Upper lobe of right lung (tissue), 1 donor: ENCODE measurements at places on chromosomes 3 and 15.

DNA sequence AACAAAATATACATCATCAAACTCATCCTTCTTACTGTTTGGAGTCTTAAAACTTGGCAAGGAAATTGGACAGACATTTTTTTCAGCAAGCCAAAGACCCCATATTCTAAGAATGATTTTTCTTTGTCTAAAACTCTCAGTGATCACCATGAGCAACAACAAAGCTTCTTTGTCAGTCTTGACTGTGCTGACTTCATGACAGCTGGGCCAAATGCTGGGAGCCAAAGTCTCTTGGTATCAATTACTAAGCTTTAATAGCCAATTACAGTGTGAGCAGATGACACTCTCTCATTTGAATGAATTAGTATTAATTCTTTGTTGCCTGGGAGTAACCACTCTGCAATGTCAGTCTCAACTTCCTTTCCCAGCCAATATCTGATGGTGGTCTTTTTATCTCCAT, 48.1 kb upstream of the GK5 start:
- no peak for DNase-seq

- no peak for DNase-seq
These were observed 48.8 kb downstream of the HMCES start for GRCh38 chr3:129327510-129327909.

DNA sequence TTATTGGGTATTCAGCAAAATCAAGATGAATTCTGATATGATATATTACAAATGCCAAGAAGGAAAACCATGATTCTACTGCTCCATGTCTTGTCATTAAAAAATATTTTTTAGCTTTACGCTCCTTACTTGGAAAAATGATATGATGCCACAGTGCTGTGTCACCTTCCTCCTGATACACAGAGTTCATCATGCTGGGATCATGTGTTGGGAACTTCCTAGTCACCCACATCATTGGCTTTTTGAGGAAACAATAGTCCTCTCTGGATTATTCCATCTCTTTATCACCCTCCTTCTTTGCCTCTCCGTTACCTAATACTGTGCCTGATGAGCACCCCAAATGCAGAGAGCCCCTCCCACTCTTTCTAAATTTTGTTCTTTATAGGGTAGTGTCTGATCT, 94.3 kb upstream of the PFN2 start:
- no peak for DNase-seq

- DNase-seq = no peak
These were observed 998.6 kb upstream of the CFAP20DC start for GRCh38 chr3:60048447-60048848.

DNA sequence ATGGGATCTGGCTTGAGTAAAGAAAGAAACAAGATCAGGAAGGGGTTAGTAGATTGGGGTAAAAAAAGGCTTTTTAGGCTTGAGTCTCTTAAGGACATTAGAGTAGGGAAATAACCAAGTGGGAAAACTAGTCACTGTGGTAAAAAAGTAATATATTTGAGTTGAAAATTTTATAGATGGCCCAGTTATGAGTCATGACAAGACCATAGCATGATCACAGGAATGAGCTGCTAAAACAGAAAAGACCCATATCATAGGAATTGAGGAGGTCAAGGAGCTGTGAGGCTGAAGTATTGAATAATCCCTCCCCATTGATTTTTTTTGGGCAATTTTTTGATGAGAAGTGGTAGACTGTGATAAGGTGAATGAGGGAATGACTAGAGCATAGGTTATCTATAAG, 69.2 kb upstream of the TBC1D5 start:
- DNase-seq = no peak

DNA sequence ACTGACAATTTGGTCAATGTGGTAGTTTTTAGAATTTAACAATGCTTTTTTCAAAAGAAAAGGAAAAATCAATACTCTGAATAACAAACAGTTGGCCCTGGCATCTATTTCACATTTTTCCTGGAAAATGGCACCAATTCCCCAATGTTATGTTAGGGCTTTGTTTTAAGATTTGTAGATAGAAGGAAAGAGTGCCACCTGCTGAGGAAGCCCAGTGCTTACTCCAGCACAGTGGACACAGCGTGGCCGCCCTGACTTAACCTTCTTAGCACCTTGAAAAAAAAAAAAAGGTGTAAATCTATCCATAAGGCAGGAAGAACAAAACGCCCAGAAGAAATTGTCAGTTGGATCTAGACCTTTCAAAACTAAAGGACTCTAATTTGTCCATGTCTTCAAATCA, 110.7 kb upstream of the CNTN4 start:
- DNase-seq = no peak

GRCh38 chr3:34012102-34012461, 213.7 kb downstream of the PDCD6IP start:
- no peak for DNase-seq

DNA sequence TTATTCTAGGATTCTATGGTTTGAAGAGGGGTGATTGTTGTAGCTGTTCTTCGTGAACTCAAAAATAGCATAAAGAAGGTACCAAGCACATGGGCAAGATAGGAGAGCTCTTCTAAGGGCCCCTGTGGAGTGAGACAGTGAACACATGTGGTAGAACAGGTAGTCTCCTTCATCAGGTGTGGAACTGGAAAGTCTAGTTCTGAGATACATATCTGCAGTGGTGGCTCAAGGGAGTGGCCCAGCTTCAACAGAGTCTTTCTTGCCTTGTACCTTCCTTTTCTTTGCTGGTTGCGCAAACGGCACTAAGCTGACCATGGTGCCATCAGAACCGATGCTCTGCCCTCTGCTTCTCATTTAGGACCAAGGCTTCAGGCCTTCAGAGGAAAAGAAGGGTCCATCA, 65.2 kb downstream of the CERS3 start:
- no peak for DNase-seq

- DNase-seq = peak; percentile 64
These were observed 2.0 kb downstream of the KLF15 start for GRCh38 chr3:126355251-126355650.

DNA sequence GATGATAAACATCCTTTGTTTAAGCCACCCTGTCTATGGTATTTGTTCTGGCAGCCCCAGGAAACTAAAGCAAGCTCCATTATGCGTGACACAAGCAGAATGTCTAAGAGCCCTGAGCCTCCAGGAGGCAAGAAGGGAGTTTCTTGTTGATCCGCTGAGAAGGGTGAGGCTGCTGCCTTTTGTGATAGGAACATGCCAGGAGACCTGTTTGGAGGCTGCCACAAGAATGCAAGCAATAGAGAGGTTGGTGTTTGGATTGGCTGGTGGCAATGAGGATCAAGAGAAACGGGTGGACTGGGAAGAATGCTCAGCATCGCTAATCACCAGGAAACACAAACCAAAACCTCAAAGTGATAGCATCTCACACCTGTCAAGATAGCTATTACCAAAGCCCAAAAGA, 104.8 kb downstream of the ASB7 start:
- no peak for DNase-seq

GRCh38 chr3:108117241-108117775, 26.5 kb upstream of the CD47 start:
- DNase-seq = no peak

DNA sequence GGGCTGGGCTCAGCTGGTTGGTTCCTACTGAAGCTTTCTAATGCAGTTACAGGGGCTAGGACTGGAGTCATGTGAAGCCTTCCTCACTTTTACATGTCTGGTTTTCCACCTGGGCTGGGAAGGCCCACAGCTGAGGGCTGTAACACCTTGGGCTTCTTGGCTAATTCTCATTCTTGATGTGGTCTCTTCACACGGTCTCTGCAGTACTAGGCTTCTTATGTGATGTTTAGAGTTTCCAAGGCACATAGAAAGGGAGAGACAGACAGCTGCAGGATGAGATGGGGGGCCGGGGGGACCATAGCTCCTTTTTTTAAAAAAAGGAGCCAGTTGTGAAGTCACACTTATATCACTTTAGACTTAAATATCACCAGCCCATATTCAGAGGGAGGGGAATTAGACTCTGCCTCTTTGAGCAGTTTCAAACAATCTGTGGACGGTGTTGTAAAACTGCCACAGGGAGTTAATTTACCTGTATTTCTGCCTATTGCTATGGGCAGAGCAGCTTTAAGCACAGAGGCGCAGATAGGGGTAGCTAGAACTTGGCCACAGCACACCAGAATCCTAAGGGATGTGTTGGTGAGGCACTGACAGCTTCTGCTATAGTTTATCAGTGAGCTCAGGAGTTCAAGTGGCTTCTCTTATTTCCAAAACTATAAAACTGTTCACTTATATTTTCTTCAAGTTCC, 46.7 kb downstream of the NKIRAS1 start:
- DNase-seq = no peak

- DNase-seq = no peak
These were observed 399.7 kb upstream of the THBS1 start for GRCh38 chr15:39181056-39181747.

GRCh38 chr3:146313746-146314111, 62.8 kb upstream of the PLSCR4 start:
- no peak for DNase-seq

DNA sequence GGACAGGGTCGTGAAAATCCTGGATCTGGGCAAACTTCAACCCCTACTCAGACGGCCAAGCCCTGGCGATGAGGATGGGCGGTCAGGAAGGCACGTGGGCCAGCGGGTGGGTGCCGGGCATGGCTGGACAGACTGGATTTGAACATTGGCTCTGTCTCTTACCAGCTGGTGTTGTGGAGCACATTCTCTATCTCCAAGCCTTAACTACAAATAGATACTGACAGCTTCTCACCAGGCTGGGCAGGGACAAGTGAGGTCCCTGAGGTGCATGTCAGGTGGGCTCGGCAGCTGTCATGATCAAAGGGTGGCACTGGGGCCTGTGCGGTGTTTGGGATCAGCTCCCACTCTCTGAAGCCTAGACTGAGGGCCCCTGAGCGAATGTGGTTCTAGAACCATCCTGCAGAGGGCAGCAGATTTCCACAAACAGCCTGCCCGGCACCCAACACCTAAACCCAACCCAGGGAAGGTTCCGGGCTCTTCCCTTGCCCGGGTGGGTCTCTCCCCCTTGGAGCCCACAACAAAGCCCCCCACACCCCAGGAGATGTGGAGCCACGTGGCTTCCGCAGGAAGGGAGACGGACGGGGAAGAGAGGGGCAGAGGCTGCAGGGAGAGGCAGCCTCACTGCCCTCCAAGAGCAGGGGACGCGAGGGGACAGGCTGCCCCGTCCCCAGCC, 58.4 kb downstream of the RGMA start:
- DNase-seq = no peak

DNA sequence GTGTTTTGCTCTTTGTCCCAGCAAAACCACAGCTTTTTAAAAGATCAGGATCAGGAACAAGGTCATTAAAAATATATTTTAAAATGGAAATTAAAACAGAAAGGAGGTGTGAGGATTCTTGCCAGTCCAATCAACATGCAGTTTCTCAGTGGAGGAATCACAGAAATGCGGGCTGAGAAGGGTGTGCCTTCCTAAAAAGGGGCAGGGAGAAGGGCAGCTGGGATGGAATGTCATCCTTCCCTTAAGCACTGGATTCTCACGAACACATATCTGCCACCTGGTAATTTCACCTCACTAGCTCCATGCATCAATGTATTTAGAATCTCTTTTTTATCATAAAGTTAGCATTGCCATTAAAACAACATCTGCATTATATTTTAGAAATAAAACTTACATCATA, 21.4 kb downstream of the ABI3BP start:
- no peak for DNase-seq

- peak; percentile 76 for DNase-seq
These were observed at the start of gene MAP6D1 for GRCh38 chr3:183825456-183826161. Gene MAP6D1, minus strand, starts transcription at chr3:183825577. Its CDS starts 30 bp downstream, at chr3:183825547.

GRCh38 chr15:60924916-60925397, 304.1 kb downstream of the RORA start:
- no peak for DNase-seq

- DNase-seq = no peak
These were observed 124.3 kb upstream of the SPRED1 start for GRCh38 chr15:38128341-38128781.

- no peak for DNase-seq
These were observed 104.6 kb downstream of the LIPC start for GRCh38 chr15:58536414-58536813.

GRCh38 chr3:61194892-61195538, 56.2 kb downstream of the FHIT start:
- no peak for DNase-seq

DNA sequence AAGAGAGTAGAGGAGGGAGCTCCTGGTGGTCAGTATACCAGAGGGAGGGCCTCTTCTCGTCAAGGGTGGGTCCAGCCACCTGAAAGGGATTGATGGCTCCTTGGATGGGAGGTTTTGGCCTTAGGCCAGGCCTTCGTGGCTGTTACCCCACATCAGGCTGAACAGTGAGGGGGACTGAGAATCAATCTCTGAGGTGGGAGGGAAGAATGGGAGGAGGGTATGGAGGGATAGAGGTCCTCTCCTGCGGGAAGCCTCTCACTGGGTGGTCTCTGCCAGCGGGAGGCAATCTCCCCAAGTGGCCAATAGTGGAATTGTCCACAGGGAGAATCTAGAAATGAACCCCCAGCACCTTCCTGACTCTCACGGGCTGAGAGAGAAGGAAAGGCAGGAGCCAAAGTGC, 53.5 kb downstream of the BSN start:
- DNase-seq = peak; percentile 29

GRCh38 chr3:54349231-54349652, 226.9 kb downstream of the CACNA2D3 start:
- no peak for DNase-seq

DNA sequence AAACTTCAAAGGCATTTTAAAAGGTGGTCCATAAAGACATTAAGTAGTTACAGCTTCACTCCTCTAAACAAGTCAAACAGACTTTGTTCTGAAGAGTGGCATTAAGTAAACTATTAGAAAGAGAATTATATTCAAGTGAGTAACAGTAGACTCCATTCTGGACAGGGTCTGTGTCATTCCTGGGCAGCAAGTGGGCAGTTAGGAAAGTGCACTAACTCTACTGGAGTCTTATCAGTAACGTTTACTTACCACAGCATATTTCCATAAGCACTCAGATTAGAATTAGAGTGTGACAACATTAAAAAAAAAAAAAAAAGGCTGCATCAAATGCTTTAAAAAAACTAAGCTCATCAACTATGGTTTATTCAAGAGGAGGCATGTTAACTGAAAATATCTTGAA, 10.6 kb downstream of the UBR1 start:
- no peak for DNase-seq

DNA sequence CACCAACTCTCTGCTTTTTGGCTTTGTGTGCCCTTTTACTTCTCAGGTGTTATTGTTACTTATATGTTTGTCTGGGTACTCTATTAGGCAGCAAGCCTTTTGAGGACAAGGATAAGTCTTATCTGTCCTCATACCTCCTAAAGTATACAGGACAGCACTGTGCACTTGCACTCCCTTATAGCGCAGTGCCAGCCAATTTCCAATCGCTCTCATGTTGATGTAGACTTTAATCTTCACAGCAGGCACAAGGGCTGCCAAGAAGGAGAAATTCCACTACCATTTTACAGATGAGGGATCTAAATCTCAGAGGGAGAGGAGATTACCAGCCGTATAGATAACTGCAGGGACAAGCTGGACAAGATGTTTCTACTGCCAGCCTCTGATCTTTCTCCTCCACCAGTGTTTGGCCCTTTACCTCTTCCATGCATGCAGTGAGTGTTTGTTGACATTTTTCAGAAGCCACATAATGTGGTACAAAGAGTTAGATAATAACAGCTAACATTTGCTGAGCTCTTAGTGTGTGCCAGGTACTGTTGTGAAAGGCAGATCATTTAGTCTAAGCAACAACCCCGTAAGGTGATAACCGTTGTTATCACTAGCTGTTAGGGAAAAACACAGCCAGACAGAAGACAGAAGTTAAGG, 30.1 kb downstream of the SST start:
- no peak for DNase-seq

- DNase-seq = no peak
These were observed 50.4 kb downstream of the COL6A5 start for GRCh38 chr3:130395916-130396315.

- no peak for DNase-seq
These were observed 10.4 kb downstream of the MAN2A2 start for GRCh38 chr15:90913398-90913944.

- no peak for DNase-seq
These were observed 43.6 kb upstream of the MGLL start for GRCh38 chr3:127865941-127866340.
